ENCODE measurements at places on chromosomes 6 and 20.
A peak's percentile ranks its signal among the peaks of the same experiment; 100 is the strongest.

GRCh38 chr6:135013211-135013610 lies 41.4 kb downstream of the HBS1L start:
- DNase-seq: no peak

DNA sequence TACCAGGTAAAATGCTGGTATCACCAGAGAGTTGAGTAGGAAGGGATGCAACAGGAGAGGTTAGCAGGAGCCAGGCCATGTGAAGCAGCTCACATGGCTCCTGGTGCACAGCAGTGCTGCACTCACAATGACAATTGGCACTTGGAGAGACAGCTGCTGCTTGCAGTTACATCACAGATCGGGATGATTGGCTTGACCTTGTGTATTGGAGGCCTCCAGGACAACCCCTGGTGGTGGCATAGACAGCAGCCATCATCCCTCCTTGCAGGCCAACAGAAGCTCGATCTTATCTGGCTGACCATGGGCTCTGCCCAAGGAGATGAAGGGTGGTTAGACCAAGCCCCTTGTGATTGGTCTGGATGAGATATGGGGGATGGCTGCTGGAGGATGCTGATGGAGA lies 73.0 kb downstream of the EYA2 start:
- no peak for DNase-seq

DNA sequence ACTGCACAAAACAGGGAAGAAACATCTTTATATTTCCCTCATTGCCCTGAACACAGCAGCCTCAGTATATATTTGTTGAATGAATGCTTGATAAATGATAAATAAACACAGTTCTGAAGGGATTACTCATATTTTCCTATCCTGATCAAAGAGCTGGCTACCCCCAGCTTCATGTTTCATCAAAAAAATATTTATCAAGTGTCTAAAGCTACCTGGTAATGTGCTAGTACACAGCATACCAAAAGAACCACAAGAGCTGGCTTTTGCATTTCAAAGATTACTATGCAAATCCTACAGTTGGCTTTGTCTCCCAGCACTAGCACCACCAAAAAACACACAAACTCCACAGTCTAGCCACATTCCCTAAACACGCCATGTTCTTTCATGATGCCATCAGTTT lies 130.0 kb downstream of the BTBD9 start:
- peak; percentile 51 for DNase-seq

DNA sequence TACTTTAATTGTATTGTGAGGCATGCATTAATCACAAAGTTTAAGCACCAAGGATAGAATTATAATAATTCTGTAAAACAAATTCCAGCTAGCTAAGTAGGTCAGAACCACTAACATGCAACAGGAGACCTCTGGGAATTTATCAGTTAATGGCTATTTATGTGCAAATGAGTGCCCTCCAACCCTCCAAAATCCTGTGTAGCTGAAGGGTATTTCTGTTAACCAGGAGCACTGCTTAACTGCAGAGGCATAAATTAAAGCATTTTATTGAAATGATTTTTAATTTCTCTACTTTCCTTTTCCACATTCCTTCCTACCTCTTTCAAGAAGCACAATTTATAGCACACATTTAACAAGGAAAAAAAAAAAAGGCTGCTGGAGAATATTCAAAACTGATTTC lies 77.0 kb downstream of the MMS22L start:
- DNase-seq: peak; percentile 70

DNA sequence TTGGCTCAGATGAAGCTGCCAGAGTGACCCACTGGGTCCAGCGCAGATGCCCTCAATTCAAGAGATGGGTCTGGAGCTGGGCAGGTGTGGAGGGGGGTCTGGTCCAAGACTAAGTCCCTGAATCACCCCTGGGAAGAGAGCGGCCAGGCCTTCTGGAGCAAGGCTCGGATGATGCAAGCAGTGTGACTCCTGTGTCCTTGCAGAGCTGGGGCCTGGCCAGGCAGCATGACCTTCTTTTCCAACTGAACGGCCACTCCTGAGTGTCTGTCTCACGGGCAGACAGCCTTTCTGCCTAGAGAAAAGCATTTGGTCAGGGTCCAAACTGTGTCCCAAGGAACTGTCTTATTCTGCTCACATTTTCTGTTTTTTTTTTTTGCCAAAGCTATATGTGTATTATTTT lies 42.6 kb upstream of the FNDC1 start:
- no peak for DNase-seq

DNA sequence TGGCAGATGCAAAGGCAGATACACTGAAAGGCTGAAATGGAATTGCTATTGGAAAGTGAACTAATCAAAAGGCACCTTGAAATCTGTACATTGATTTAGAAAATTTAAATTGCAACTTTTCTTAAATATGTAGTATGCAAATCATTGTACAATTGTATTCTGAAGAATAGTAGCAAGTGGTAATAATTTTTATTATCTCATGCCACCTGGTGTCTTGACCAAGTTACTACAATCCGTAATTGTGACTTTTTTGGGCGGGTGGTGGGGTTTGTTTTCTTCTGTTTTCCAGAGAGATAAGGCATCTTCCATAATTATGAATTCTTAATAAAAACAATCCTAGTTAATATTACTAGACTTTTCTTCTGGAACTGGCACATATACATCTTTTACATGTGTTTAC lies 12.5 kb upstream of the BCKDHB start:
- DNase-seq: peak; percentile 16

- DNase-seq: no peak
These were observed 51.6 kb downstream of the EYA2 start for GRCh38 chr20:46946181-46946624.

DNA sequence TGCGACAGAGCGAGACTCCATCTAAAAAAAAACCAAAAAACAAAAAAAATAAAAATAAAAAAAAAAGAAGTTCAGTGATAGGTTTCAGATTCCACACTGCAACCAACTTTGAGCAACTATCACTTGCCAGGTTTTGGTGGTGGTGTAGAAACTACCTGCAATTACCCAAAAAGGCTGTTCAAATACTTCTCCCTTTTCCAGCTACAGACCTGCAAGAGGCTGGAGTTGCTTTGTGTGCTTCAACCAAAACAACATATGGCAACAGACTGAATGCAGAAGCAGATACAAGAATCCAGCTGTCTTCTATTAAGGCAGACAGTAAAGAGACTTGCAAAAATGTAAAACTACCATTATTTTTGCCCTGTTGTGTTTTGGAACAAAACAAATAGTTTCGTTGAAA lies 9.3 kb upstream of the BCAS1 start:
- no peak for DNase-seq

GRCh38 chr6:129317931-129318820 lies 391.8 kb downstream of the ARHGAP18 start:
- DNase-seq: peak; percentile 82

DNA sequence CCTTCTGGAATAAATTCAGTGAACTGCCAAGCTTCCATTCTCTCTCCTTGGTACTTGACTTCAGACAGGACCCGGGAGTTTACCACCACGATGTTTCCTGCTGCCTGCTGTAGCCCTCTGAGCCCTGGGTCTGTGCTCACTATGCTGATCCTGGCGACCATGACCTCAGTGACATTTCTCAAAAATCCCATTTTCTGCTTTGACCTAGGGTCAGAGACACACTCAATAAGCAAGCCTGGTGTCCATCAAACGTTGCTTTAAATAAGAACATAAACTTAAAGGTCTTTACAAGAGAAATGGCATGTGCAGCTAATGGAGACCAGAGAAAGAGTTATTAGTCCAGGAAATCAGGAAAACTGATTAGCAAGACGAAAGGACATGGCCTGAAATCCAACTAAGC lies 509.7 kb upstream of the SULF2 start:
- no peak for DNase-seq

- no peak for DNase-seq
These were observed 35.8 kb downstream of the TRIM27 start for GRCh38 chr6:28887796-28888496.

- DNase-seq: no peak
These were observed 11.9 kb downstream of the HLA-A start for GRCh38 chr6:29954272-29954671.

- no peak for DNase-seq
These were observed 153.9 kb downstream of the MRPL14 start for GRCh38 chr6:43973357-43973756.

DNA sequence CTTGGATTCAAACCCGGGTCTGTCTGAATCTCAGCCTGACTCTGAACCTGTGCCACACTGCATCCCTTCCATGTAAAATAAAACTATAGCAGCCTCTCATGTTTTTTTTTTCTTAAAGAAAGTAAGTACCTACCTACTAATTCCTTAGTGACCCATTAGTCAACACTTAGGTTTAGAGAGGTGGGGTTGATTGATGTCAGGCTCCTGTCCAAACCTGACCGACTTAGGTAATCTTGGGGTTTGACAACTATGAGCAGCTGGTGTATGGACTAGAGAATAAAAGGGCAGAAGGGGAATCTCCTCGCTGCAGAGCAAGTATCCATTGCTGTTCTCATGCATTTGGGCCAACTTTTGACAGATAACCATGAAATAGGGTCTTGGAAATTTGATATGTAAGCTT lies 6.5 kb downstream of the NKAIN2 start:
- DNase-seq: no peak

GRCh38 chr20:14553774-14554534 lies 216.5 kb upstream of the FLRT3 start:
- no peak for DNase-seq

- no peak for DNase-seq
These were observed 1065.0 kb downstream of the EPHA7 start for GRCh38 chr6:92354270-92354829.

Data from HAP-1 (cell line).